ENCODE measurements at places on chromosomes 13 and 19. TPM values are rescaled to one million over a fixed set of nuclear protein-coding genes. Genes with fewer than 3 reads are reported as not detected.

Gene MCEMP1
- total RNA-seq: not detected

Gene KRTDAP
- 5.6 TPM for total RNA-seq

Gene PNMA8B
- total RNA-seq: 3.1 TPM

Gene SIRT2
- total RNA-seq: 95.3 TPM

Gene RUBCNL
- 18.3 TPM for total RNA-seq

Gene NUDT19
- total RNA-seq: 11.3 TPM

Gene ZNF284
- 1.0 TPM for total RNA-seq

Gene SRRM5
- 21.3 TPM for total RNA-seq

Gene ZNF569
- total RNA-seq: 21.2 TPM

Gene RAB3D
- total RNA-seq: 9.8 TPM
